ENCODE measurements at places on chromosomes 11 and 22. TPM values are rescaled to one million over a fixed set of nuclear protein-coding genes. Genes with fewer than 3 reads are reported as not detected.

DNA sequence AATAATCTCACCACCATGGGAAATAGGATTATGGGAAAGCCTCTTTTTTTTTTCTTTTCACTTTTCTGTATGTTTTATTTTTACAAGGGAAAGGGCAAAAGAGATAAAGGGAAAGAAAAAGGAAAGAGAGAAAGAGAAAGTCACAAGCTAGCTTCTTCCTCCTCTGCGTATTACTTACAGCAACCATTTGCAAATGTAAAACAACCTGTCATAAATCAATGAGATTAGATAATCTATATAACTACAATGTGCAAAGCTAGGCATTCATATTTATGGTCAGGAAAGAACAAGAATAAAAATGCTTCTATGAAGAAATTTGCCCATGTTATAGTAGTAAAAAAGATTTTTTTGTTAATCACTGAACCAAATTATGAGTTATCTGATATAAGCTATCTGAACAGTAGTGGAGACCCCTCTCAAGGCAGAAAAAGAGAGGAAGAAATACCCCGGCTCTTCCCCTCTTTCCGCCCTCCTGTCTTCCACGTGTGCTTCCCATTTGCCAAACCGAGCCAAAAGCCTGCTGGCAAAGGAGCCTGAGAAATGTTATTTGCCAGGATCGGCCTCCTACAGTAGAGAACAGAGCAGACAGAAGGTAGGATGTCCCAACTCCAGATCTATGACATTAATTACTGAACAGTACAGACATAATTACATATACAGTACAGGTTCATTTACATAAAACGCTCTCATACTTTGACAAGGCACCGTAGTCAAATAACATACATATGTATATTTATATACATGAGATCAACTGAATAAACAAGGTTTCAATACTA lies 50.2 kb downstream of the ARHGAP32 start:
- H3K4me1 ChIP-seq = peaks cover 28% of the 10 kb centered on the region
- H3K27ac ChIP-seq = peak overlapping the region; percentile 87
- no peaks in the 10 kb centered on the region for H3K36me3 ChIP-seq
- H3K4me3 ChIP-seq = no peak overlapping the region
- H3K27me3 ChIP-seq = no peaks in the 10 kb centered on the region
- no peak for DNase-seq

GRCh38 chr11:118622376-118623268 lies 15.2 kb downstream of the PHLDB1 start:
- peak overlapping the region; percentile 61 for H3K27ac ChIP-seq
- no peak for DNase-seq
- H3K4me3 ChIP-seq = no peak overlapping the region
- H3K36me3 ChIP-seq = peaks cover 4% of the 10 kb centered on the region
- peaks cover 53% of the 10 kb centered on the region for H3K4me1 ChIP-seq

DNA sequence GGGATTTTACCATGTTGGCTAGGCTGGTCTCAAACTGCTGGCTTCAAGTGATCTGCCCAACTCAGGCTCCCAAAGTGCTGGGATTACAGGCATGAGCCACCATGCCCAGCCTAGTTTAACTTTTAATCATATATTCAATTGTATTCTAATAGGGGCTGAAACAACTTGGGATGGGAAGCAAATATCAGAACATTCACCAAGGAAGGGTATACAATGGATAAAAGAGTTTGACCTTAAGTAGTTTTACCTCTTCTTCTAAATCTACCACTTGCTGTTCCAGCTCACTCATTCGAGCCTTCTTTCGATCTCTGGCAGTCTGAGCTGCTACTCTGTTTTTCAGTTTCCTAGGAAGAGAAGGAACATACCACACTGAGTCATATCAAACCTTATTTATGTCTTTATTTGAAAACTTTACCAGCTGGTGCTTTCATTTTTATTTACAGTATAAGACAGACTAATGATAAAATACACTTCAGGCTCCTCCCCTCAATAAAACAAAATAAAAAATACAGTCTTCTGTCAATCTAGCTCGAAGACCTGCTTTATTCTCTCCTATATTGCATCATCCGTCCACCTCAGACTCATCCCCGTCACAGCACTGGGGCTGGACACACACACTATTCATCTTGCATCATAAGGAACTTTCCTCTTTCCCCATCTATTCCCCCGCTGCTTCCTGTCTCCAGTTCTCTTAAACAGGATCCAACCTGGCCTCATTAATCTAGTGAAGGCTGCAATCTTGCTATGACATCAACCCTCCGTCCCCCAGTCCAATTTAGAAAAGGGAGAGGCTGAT lies 1.4 kb downstream of the XBP1 start:
- peaks cover 37% of the 10 kb centered on the region for H3K36me3 ChIP-seq
- peak overlapping the region; percentile 76 for H3K4me3 ChIP-seq
- no peaks in the 10 kb centered on the region for H3K27me3 ChIP-seq
- peak; percentile 44 for DNase-seq

DNA sequence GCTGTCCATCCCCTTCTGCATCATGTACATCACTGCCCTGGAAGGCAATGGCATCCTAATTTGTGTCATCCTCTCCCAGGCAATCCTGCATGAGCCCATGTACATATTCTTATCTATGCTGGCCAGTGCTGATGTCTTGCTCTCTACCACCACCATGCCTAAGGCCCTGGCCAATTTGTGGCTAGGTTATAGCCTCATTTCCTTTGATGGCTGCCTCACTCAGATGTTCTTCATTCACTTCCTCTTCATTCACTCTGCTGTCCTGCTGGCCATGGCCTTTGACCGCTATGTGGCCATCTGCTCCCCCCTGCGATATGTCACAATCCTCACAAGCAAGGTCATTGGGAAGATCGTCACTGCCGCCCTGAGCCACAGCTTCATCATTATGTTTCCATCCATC lies 337 bp downstream of the OR52B6 start:
- no peak overlapping the region for H3K4me3 ChIP-seq
- no peaks in the 10 kb centered on the region for H3K36me3 ChIP-seq
- H3K27me3 ChIP-seq = no peaks in the 10 kb centered on the region
- no peak overlapping the region for H3K27ac ChIP-seq

- H3K4me1 ChIP-seq = peaks cover 14% of the 10 kb centered on the region
- no peak for DNase-seq
- no peak overlapping the region for H3K4me3 ChIP-seq
- H3K27me3 ChIP-seq = no peaks in the 10 kb centered on the region
- no peak overlapping the region for H3K27ac ChIP-seq
Observed at GRCh38 chr11:2093575-2094353, 45.4 kb downstream of the IGF2 start.

GRCh38 chr11:121570453-121570852 lies 117.7 kb upstream of the SORL1-AS1 start:
- no peaks in the 10 kb centered on the region for H3K27me3 ChIP-seq
- H3K4me1 ChIP-seq = no peaks in the 10 kb centered on the region
- no peak for DNase-seq

- H3K36me3 ChIP-seq = no peaks in the 10 kb centered on the region
- peaks cover 2% of the 10 kb centered on the region for H3K4me1 ChIP-seq
- no peak overlapping the region for H3K27ac ChIP-seq
- no peak overlapping the region for H3K4me3 ChIP-seq
- H3K27me3 ChIP-seq = no peaks in the 10 kb centered on the region
Observed at GRCh38 chr11:2425506-2425905, 18.8 kb downstream of the TRPM5 start.

- H3K36me3 ChIP-seq = no peaks in the 10 kb centered on the region
- no peak overlapping the region for H3K4me3 ChIP-seq
- DNase-seq = no peak
Observed at GRCh38 chr11:128757886-128758612, 64.2 kb downstream of the FLI1 start.

- DNase-seq = no peak
- no peak overlapping the region for H3K27ac ChIP-seq
- no peaks in the 10 kb centered on the region for H3K4me1 ChIP-seq
- H3K27me3 ChIP-seq = no peaks in the 10 kb centered on the region
- no peaks in the 10 kb centered on the region for H3K36me3 ChIP-seq
Observed at GRCh38 chr11:75504501-75504900, 21.2 kb downstream of the GDPD5 start.

GRCh38 chr11:23502826-23503225 lies 642.6 kb upstream of the CCDC179 start:
- H3K4me1 ChIP-seq = no peaks in the 10 kb centered on the region
- H3K27me3 ChIP-seq = no peaks in the 10 kb centered on the region
- no peak overlapping the region for H3K27ac ChIP-seq
- H3K4me3 ChIP-seq = no peak overlapping the region
- H3K36me3 ChIP-seq = no peaks in the 10 kb centered on the region

DNA sequence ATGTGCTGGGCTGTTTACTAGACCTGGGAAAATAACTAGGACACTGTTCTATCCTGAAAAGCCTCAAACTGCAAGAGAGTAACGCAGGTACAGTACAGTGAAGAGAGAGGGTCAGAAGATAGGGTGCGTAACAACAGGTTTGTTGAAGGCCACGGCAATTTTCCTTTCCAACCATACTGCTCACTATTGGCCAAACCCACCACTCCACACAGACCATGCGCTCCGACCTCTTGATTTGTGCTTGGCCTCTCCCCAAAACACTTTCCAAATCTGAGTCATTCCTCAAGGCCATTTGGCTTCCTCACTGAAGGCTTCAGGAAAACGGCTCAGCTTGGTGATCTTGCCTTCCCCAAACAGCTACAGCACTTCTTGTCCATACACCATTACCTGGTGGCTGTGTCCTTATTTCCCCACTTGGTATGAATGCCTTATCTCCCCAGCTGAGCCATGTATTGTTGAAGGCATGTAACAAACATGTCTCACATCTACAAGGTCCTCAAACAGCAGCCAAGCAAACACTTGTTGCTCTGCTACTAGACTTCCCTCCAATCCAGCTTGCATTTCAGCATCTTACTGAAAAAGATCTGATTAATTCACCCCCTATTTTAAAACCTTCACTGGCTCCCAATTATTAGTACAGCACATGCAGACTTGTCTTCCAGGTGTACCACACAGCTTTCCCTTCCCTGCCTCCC lies 40.9 kb downstream of the TCF20 start:
- H3K27ac ChIP-seq = no peak overlapping the region
- H3K36me3 ChIP-seq = no peaks in the 10 kb centered on the region
- no peak for DNase-seq
- no peak overlapping the region for H3K4me3 ChIP-seq
- H3K4me1 ChIP-seq = peaks cover 41% of the 10 kb centered on the region
- no peaks in the 10 kb centered on the region for H3K27me3 ChIP-seq

- DNase-seq = no peak
- no peak overlapping the region for H3K4me3 ChIP-seq
Observed at GRCh38 chr11:103608566-103608965, 427.9 kb upstream of the DDI1 start.

- no peak for DNase-seq
- H3K27ac ChIP-seq = no peak overlapping the region
- no peak overlapping the region for H3K4me3 ChIP-seq
- H3K4me1 ChIP-seq = no peaks in the 10 kb centered on the region
- no peaks in the 10 kb centered on the region for H3K27me3 ChIP-seq
Observed at GRCh38 chr11:107272561-107272960, 185.1 kb downstream of the CWF19L2 start.

DNA sequence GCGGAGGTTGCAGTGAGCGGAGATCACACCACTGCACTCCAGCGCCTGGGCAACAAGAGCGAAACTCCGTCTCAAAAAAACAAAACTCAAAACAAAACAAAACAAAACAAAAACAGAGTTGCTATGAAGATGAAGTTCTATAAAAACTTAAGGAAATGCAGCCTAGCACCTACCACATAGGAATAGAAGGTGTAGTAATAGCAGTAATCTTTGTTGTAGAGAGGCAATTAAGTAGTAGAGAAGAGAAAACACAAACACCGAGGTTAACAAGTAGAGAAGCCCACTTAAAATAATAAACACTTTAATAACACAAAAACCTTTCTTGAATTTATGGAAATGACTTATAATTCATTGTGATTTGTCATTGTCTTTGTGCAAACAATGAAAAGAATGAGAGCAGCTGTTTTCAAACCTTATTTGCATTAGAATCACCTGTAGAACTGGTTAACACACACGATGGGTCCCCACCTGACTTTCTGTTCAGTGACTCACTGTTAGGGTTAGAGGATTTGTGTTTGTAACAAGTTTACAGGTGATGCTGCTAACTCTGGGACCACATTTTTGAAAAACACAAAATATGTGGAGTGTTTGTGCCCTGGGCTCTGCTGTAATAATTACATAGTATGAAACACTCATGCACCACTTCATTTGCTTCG lies 43.1 kb downstream of the TYR start:
- no peaks in the 10 kb centered on the region for H3K4me1 ChIP-seq
- no peak overlapping the region for H3K4me3 ChIP-seq
- no peaks in the 10 kb centered on the region for H3K36me3 ChIP-seq
- H3K27me3 ChIP-seq = no peaks in the 10 kb centered on the region
- no peak overlapping the region for H3K27ac ChIP-seq

DNA sequence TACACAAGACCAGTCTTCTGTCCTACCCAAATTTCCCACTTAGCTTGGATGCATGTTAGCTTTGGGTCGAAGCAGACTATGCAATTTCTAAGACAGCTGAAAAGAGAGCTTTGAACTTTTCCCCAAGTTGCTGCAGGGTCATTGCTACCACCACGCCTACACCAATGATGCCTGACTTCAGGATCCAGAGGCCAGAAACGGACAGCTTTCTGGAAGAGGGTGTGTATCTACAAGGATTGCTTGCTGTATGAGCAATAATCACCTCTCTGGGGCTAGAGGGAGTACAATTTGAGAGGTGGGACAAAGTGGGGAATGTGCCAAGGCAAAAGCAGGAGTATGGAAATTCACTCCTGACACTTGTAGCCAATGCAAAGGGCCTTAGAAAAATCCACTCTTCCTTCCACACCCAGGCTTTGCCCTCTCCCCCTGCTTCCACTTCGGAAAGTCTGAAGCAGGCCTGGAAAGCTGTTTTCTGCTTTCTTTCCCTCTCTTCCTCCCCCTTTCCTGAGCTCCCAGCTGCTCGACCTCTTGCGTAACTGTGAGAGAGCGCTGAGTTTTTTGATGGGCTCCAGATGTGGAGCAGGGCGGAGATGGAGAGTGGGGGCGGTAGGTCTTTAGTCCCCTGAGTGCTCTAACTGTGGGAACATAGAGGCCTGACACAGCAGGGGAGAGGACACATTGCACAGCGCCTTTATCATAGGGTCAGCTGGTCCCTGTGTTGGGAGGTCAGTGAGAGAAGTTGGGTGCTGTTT lies 2.1 kb upstream of the PHLDB1 start:
- peaks cover 24% of the 10 kb centered on the region for H3K36me3 ChIP-seq
- H3K27ac ChIP-seq = peak overlapping the region; percentile 98
- DNase-seq = peak; percentile 88
- no peaks in the 10 kb centered on the region for H3K27me3 ChIP-seq
- H3K4me3 ChIP-seq = no peak overlapping the region

DNA sequence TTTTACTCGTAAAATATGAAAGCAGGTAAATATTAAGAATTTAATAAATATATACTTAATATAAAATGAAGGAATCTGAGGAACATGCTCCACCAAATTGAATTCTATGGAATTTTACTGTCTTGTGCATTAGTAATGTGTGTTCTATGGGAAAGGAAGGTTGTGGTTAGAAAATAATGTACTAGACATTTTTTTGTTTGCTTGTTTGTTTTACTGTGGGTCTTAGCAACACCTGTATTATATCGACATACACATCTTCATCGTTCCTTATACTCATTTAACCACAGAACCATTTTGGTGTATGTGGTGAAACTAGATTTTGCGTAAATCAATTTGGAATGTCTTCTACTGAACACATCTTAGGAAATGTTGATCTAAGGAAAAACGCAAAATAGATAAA lies 114.1 kb upstream of the MTMR2 start:
- H3K27ac ChIP-seq = no peak overlapping the region
- no peaks in the 10 kb centered on the region for H3K36me3 ChIP-seq
- H3K4me1 ChIP-seq = peaks cover 24% of the 10 kb centered on the region
- DNase-seq = no peak
- H3K4me3 ChIP-seq = no peak overlapping the region

The C11orf97 gene
- total RNA-seq = not detected

The SERPING1 gene
- 826 TPM for total RNA-seq

The MFRP gene
- total RNA-seq = not detected

The LRP5 gene
- 37.1 TPM for total RNA-seq
